Femur (tissue), 1 donor: ENCODE measurements at places on chromosomes 7 and 10.

GRCh38 chr7:133633055-133633454 is 380.2 kb downstream of the EXOC4 start:
- no peak for DNase-seq

DNA sequence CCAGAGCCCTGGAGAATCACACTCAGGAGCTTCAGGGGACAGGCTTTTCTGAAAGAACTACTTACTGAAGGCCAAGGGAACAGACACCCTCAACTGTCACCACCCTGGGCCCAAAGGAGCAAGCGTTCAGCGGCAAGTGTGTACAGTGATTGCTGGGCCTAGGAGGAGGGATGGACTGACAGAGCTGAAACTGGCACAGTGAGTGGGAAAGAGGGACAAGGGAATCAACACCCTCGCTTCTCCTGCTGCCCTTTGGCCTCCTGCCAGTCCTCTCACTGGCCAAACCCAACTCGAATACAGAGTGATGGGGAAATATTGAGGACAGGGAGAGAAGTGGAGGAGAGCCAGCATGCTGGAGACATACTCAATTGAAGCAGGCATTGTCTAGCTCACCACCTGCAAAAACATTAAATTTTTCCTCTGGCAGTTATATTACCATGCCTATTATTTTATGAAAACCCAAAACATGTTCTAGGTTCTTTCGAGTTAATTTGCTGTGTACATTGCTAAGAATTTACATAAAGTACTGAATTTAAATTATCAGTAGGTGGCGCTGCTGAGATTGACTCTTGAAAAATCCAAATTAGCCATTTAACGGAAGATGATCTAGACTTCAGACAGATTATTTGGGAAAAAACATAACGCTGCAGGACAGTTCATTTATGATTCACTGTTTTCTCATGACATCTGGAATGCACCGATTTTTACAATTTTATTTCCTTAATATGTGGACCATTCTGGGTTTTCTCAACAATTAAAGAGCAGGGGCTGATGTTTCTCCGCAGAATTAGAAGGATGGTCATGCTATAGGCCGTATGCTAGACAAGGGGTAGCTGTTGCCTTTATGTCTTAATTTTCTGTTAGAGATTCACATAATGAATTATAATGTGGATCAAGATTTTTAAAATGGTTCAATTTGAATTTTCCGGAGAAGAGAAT is 14.7 kb upstream of the TMEM236 start:
- no peak for DNase-seq

DNA sequence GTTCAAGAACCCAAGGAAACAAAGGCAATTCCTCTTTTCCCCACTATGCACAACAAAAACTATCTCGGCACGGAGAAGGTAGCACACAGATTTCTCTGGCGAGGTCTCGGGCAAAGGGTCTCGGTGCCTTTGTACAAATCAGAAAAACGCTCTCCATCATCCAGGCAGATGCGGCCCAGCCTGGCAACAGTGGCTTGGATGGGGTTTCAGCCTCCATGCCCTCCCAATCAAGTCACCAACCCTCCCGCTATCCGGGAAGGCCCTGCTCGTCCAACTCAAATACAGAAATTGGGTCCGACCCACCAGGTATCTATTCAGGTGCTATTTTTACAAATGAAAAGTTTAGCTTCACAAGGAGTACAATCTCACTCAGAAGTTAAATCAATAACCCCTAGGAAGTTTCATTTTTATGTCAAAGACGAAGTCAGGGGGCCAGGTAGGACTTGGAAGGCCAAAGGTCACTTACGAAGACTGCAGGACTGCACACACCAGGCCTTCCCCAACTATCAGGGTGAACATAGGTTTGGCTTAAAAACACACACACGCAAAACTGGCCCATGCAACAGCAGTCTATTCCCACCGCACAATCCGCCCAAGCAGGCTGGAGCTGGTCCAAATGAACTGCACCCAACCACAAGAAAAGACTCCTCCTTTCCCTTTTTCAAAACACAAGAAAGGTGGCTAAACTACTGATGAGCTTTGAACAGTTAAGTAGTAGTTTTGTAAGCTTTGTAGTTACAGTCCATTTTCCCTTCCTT is 43.0 kb downstream of the GNA12 start:
- peak; percentile 51 for DNase-seq

- peak; percentile 82 for DNase-seq
Measured at GRCh38 chr10:21372651-21373410, 152.7 kb downstream of the SKIDA1 start.
